ENCODE measurements at places on chromosomes 1 and 21.

- no peak for DNase-seq
Observed at GRCh38 chr1:67655581-67655980, 29.4 kb upstream of the GADD45A start.

DNA sequence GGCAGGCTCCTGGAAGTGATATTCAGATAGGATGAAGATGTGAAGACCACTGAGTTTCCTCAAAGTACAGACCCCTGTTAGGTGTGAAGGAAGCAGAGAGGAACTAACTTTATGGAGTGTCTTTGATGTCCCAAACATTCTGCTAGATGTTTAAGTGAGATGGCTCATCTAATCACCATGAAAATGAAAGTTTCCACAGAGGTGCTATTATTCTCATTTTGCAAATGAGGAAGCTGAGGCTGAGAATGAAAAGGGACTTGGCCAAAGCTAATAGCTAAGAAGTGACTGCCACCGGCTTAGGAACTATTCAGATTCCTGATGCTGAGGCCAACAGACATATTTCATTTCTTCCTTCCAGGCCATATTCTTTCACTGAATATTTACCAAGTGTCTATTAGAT lies 45.9 kb upstream of the WLS start:
- DNase-seq, result no peak

GRCh38 chr21:34522284-34522683 lies 10.3 kb upstream of the KCNE1 start:
- no peak for DNase-seq

GRCh38 chr1:213986020-213986924 lies 1.5 kb upstream of the PROX1 start:
- DNase-seq, result no peak

DNA sequence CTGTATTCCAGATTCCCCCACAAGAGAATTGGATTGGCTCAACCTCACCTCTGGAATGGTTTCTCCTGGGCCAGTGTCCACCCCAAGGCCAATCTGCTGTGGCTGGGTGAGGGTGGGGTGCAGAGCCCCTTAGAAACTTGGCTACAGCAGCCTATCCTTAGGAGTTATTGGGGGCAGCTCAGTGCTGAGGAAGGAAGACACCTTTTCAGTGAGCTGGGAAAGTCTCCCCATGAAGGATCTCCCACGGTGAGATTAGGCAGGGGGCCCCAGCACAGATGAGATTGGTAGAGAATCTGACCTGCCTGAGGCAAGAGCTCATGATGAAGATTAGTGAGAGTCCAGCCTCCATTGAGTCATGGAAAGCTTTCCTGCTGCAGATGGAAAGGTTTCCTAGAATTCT lies 78.4 kb downstream of the CCDC185 start:
- no peak for DNase-seq

DNA sequence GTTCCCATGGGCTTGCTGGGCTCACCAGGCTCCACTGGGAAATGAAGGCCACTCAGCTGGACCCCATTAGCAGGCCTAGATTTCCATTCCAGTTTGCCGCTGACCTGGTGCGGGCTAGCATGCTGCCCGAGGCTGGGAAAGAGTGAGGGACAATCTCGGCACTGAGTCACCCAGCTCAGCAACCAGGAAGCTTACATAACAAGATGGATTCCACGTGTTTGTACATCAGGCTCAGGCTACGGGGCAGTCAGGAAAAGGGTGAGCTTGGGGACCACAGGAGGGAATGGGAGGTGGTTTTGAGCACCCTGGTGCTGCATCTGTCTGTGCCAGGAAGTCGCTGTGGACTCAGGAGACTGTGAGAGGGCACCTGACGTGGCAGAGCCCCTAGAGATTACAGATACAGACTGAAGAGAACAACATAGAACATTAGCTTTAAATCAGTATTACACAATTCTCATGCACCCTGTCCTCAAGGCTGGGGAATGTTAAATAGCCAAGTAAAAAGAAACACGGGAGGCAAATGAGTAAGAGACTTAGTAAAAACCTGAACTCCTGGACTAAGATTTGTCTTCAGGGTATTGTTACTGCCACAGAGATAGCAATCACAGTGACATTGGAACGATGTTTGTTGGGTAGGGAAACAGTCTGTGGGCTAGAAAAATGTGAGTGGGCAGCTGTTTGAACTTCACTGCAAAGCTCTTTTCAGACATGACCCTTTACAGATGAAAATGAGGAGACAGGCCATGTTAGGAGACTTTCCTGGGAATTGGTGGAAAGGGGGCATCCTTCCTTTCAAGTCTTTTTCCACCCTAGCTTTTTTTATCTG lies 51.1 kb downstream of the GLUL start:
- no peak for DNase-seq

GRCh38 chr1:30334767-30335166 lies 388.6 kb downstream of the MATN1 start:
- no peak for DNase-seq

GRCh38 chr1:22628698-22629444 lies 7.6 kb upstream of the C1QA start:
- DNase-seq, result no peak

DNA sequence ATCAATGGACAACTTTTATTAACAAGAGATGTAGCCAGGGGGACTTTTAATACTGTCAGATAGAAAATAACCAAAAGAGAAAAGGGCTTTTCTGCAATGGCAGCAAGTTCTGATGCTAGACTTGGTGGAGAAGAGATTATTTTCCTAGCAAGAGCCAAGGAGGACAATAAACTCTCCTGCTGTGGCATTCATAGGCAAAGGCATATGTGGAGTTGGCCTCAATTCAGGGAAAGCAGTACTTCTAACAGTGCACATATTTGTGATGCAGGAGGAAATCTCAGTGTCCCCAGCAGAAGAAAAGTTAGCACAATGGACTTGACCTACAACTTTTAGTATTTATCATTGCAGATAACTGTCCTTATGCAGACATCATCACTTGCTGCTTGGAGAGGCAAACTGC lies 75.1 kb upstream of the GRIK1 start:
- DNase-seq, result no peak

DNA sequence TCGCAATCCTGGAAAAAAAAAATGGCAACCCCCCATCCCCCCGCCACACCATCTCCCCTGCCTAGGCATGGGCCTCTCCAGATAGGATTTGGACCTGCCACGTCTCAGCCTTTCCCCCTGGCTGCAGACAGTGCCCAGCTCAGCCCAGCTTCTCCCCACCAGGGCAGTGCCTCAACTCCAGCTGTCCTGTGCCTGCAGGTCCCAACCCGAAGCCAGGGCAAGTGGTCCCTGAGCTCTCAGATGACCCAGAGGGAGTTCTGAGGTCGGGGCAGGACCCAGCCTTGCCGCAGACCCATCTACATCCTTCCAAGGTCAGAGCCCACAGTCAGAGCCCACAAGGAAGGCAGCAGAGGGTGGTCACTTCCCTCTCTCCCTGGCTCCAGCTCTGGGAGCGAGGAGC lies 86.7 kb upstream of the POU3F1 start:
- DNase-seq, result no peak

DNA sequence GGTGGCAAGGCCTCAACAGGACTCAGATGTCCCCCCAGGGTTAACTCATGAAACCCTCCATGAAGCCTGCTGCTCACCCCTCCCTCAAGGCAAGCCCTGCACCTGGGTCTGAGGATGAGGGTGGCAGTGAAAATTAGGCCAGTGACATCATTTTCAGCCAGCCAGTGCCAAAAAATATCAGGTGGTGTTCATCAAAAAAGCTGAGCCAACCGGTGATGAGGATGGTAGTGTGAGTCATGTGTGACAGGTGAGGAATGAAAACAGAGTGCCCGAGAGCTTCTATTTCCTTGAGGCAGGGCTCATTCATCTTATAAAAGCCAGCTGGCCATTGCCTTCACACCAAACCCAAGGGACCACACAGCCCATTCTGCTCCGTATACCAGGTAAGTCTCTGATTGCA lies at the start of gene SPRR1A:
Gene SPRR1A, plus strand, starts transcription at position 339 of the 400 bp plus-strand sequence. CDS start 1,150 bp downstream, outside the sequence.
- no peak for DNase-seq

DNA sequence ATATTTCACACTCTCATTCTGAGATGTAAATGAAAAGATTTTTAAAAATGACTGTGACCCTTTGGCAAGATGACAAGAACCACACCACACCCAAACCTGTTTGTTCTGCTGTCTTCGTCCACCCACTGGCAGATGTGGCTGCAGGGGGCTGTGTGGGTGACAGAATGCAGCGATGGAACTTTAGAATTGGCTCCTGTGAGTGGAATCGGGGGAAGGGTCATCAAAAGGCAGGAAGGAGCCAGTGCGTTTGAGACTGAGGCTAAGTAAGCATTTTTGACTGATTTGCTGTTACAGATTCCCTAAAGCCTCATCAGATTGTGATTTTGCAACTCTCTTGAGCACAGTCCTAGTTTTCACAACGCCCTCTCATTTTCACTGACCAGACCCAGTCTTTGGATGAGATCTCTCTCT lies 111.2 kb upstream of the ADGRL2 start:
- DNase-seq, result no peak

- no peak for DNase-seq
Observed at GRCh38 chr1:163069142-163069541, at the start of gene RGS4. RGS4 (plus strand) TSS chr1:163069361; CDS start chr1:163069485, 124 bp downstream.

GRCh38 chr1:84998642-84999280 lies 1.8 kb upstream of the MCOLN2 start:
- DNase-seq, result peak; percentile 46

DNA sequence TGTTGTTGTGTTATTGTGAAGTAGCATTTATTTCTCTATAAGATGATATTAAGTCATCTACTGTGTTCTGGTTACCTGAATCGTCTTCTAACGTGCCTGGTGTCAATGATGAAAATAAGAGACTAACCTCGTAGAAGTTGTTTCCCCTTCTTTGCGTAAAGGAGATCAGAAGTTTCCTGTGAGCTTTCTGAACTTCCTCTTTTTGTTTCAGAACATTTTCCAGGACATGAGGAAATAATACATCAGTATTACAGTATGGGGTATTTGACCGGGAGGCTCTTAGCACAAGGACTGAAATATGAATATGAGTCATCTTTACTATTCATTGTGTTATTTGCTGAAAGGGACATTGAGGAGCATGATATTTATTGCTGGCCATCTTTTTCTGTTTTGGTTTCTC lies 1.3 kb downstream of the ST6GALNAC3 start:
- DNase-seq, result no peak

GRCh38 chr1:1665815-1666251 lies 7.0 kb upstream of the CDK11B start:
- DNase-seq, result no peak

GRCh38 chr1:201113451-201114244 lies 1.4 kb upstream of the CACNA1S start:
- DNase-seq, result no peak

DNA sequence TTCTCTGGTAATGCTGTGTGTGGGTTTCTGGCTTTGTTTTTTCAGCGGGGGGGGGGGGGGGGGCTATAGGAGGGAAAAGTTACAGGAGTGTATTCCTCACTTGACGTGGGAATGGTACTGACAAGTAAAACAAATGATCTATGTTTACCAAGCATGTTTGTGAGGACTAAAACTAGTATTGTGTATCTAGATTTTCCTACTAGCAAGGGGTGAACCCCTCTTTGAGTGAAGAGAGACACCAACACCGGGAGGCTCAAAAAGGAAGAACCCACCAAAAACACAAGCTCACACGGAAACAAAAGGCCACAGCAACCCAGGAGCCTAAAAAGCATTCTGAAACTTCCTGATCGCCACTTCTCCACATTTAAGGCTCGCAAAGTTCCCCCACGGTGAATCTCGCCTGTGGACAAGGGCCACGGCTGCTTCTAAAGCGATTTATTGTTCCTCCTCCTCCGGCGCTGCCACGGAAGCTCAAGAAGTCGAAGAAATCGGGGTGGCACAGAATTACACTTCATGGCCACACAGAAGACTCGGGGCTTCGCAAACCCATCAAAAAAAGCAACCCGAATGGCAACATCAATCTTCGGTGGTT lies 703 bp downstream of the PUM1 start:
- no peak for DNase-seq

DNA sequence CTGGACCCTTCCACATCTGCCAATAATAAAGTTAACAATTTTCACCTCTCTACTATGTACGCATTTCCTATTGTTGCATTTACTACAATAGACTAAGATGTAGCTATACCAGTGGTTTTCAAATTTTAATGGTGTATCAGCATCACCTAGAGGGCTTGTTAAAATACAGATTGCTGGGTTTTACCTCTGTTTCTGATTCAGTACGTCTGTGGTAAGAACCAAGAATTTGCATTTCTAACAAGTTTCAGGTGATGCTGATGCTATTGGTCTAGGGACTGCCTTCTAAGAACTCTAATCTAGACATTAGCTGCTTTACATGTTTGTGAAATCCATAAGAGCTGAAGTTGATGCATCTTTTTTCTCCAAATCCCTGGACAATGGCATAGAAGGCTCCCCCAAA lies 59.7 kb downstream of the ERICH3 start:
- no peak for DNase-seq

DNA sequence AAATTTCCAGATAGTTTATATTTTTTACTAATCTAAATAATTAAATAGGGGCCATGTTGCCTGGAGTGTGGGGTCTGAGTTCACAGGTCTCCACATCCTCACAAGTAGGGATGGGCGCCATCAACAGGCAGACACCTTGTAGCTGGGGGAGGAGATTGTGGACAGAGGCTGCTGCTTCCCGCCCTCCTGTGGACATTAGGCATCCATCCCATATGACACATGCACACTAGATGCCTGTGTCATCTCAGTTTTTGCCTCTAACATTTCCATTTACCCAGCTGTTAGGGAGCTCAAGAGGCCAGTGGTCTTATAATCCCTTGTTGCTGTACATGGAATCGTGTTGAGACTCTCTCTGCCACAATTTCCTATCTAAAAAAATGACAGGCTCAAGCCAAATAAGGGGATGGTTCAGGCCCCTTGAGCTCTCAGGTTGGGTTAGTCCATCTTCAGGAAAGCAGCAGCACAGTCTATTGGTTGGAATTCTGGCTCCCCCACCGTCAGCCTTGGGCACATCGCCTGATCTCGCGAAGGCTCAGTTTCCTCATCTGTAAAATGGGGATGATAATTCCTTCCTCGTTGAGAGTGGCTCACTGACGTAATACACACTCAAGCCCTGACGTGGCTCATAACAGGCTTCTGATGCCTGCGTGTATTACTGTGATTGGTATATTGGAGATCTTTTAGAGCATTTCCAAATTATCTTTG lies 13.6 kb downstream of the LHX4 start:
- DNase-seq, result no peak

GRCh38 chr1:112849425-112850033 lies 106.5 kb downstream of the SLC16A1 start:
- DNase-seq, result no peak
